Stomach (tissue), 19 donors: ENCODE measurements at places on chromosomes 4 and X.

DNA sequence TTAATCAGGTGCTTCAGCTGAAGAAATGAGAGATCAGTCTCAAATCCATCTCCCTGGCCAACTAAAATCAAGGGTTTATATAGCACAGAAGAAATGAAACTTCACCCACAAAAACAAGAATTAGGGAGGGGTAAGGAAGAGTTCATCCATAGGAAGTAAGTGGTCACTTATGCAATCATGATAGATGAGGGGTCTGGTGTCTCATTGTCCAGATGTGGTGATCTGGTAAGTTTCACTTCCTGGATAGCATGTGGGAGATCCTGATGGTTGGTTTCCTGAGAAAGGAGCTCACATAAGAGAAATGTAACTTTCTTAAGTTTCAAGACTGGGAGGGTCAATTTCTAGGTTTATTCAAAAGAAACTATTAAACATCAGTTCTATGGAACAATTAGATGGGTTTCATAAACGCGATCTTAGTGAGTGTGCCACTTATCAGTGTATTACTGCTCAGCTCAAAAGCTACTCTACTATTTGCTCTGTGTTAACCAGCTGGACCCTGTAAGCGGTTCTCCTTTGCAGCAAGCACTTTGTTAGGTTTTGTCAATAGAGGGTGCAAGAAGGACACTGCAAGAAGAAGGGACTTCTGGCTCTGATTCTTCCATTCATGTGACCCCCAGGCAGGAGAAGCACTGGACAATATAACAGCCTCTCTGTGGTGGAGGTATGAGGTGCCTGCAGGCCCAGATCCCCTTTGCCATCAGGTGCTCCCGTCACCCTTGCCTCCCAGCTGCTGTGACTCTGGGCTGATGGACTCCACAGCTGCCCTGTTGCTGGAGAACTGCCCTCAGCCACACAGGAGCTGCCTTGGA is 35.4 kb upstream of the HPSE start:
- DNase-seq = peak; percentile 46

- DNase-seq = no peak
Measured at GRCh38 chrX:151031391-151031975, 48.3 kb downstream of the HMGB3 start.

GRCh38 chr4:183264614-183265013 is 55.5 kb downstream of the CLDN22 start:
- no peak for DNase-seq

DNA sequence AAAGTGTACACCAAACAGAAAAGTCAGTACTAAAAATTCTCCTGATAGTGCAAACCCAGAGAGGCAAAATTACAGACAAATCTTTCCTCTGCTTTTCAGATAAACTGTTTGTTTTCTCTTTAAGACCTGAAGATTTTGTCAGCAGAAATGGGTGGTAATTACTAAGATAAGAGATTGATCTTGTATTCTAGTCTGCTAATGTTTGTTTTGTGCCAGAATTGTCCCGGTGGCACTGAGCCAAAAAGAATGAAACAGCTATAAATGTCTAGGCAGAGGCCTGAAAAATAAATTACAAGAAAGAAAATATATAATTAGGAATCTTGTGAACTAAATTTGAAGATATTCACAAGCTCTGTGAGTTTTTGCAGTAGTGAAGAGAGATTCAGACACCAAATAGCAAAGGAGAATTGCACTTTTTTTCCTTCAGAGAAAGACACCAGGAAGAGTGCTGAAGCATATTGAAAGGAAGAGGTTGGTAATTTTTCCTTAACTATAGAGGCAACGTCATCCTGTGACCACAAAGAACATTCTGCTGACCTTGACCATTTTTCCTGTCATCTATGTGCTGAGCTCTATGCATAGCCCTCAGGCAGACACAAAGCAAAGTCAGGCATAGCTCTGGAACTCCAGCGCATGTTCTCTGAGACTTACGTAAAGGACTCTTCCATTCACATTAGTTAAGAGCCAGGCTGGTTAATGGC is 314.5 kb upstream of the RASGEF1B start:
- DNase-seq = no peak

DNA sequence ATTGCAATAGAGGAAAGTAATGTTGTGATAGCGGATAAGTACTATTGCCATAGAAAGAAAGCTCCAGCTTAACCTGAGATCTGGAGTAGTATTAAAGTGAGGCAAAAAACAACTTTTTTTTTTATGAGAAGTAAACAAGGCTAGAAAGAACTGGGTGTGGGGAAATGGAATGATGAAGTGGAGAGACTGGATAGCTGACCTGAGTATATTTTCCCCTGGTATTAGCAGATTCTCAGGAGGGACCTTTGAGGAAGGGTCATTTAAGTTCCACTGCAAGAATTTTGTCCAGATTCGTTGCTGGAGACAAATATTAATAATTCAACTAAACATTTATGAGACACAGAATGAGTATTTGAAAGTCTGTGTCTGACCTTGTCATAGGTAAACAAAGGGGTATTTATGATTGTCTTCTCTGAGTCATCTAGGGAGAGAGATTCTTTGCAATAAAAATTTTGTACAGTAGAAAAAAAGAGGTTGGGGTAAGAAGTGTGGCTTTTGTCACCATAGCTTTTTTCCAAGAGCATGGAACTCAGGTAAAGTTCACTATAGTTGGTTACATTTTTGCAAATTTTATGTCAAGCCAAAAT is 2095.9 kb downstream of the ARAP2 start:
- DNase-seq = no peak

DNA sequence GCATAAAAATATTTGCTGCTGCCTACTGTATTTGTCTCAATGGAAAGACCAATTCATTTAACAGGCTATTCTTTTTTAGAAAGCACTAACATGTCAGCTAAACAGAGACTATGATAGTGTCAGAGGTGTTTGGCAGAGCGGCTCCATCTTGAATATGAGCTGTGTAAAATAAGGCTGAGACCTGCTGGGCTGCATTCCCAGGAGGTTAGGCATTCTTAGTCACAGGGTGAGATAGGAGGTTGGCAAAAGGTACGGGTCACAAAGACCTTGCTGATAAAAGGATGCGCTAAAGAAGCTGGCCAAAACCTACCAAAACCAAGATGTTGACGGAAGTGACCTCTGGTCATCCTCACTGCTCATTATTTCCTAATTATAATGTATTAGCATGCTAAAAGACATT is 41.8 kb downstream of the NPY5R start:
- DNase-seq = no peak

- DNase-seq = no peak
Measured at GRCh38 chr4:88752076-88752463, 54.4 kb upstream of the NAP1L5 start.

DNA sequence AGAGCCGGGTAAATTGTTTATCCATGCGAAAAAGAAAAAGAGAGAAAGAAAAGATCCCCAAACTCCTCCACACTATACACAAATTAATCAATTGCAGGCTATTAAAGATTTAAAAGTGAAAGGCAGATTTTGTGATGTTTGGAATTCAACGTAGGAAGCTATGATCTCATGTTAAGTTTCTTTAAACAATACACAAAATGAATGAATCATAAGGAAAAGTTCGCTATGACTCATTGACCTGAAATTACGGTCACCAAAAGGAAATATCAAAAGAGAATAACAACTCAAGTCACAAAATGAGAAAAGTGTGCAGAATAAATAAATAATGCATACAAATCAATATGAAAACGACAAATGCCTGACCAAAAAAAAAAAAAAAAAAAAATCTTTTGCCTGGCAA is 28.6 kb downstream of the CLNK start:
- DNase-seq = no peak

- no peak for DNase-seq
Measured at GRCh38 chrX:153525451-153525850, 8.0 kb downstream of the ATP2B3 start.

DNA sequence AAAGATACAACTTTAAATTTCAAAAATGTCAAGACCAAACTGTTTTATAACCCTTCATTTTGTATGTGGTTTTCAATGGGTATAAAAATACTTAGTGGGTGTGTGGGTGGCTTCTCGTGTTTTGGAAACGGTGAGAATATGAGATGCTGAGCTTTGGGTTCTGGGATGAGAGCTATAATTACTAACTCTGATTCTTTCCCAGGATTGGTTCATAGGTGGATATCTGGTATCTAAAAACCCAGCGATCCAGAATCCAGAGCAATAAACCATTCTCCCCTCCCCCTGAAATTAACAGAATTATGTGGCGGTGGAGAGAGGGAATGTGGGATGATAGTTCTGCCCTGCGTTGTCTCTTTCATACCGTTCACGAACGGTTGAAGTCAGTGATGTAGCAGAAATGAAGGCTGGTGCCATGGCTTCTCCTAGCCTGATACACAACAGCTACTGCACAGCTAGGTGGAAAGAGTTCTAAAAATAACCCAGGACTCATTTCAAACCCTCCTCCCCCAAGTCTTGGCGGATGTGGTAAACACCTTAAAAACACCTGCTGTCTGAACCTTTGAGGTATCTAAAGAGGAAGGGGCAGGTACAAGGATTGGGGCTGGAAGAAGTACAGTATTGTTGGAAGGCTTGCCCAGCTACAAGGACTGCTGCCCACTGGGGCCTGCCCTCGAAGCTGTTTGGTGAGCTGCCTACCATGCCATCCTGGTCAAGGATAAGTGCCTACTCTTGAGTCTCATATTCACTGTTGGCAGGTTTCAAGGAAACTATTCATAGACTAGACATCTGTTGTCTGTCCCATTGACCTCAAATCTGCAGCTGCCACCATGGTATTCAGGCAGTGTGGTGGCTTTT is 44.5 kb downstream of the SEPTIN11 start:
- DNase-seq = peak; percentile 60
